NCI-H1417 treated with DMSO at 0.1 percent for 48 hours (cell line): ENCODE measurements at places on chromosomes 6 and 20.

GRCh38 chr6:145600299-145600698 is 135.0 kb downstream of the EPM2A start:
- no peak for DNase-seq

DNA sequence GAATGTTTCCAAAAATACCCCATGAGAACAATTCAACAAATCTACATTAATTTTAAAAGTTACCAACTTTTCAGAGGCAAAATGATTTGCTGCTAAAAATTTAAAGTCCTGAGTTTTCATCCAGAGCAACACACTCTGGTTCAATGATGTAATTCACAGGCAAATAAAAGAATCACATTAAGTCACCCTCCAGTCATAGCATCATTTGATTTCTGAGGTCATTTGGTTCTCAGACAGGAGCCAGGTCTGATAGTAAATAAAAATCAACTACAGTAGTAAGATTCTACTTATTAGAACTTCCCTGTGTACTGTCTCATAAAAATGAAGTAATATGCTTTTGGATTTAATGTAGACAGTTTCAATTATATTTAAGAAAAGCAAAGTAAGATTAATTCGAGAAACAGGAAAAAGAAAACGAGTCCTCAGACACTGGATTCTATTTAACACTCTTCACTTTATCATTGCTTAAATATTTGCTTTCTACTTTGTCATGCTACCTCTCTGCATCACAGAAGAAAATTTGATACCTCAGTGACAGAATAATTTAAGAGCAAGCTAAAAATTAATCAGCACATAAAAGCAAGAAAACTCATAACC is 25.8 kb downstream of the MAP7 start:
- peak; percentile 77 for DNase-seq

DNA sequence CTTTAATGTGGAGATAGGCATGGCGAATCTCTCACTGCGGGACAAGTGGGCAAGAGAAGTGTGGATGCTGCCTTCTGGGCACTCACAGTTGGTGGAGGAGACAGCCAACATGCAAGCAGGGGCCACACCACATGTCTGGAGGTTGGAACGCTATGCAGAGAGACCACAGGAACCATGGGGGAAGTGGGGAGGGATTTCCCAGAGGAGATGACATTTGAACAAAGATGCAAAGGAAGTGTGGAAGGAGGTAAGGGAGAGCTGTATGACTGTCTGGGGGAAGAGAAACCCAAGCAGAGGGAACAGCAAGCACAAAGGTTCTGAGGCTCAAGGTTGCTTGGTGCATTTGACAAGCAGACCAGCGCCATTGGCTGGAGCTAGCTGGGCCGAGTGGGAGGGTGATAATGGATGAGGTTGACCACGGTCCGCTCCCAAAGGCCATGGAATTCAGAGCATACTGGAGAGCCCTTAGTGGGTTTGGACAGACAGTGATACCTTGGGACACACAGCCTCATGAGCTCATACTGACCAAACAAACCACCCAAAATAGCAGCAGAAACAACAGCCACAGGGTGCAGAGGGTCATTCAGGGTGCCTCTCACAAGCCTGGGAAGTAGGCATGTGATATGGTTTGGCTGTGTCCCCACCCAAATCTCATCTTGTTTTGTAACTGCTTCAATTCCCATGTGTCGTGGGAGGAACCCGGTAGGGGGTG is 7.6 kb upstream of the FAM110A start:
- no peak for DNase-seq

DNA sequence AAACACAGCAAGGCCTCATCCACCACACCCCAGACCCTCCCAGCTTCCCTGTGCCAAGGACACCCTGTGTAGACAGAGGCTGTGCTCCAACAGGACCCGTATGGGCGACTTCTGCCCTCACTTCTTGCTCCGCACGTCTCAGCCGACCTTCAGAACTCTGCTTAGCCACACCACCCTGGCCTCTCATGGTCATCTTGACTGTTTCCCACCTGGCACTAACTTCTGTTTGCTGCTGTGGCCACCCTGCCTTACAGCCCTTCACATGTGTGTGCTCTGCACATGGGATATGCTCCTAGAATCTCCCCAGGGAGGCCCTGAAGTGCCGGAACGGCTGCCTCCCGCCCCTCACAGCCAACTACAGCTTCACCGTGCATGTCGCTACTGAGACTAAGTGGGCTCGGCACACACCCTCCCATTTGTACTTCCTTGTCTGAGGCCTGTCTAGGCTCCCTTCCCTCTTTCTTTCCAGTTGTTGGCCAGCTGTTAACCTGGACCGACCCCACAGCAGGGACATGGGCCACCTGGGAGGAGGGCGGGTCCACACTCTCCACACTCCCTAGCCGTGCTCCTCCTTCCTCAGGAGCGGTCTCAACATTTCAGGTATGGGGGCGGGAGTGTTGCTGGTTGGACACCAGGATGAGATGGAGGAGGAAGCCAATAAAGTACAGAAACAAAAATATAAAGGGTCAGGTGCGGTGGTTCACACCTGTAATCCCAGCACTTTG is 69.6 kb downstream of the PYGB start:
- no peak for DNase-seq

DNA sequence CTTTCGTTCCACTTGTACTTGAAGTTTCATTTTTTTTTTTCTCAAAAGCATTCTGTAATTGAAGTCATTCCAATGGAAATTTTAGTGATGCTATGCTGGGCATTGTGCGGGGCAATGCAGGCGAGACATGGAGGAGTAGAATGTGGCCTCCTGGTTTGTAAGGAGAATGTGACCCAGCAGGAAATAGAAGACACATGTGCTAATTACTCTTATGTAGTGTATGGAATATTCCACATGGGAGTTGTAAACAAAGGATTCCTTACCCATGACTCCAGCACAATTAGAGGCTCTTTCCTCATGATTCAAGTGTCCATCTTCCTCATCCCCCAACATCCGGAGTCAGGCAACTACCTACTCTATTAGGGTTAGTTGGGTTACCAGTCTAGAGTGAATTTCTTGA is 14.9 kb upstream of the RFPL4B start:
- no peak for DNase-seq
